ENCODE measurements at places on chromosomes 2 and 18.

DNA sequence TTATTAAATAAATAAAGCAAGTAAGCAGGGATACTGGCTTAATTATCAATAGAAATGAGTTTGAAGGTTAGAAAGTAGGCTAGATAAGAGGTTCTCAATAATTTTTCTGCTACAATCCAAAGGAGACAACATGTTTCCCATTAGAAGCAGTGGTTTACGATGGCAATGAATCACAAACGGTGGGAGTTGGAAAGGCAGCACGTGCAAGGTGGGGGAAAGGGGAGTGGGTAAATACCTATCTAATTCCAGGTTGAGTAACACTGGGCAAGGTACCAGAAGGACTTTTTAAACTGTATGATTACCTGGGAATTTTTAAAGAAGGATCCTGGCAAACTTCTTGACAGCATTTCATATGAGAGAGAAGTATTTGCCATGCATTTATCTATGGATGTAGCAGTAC, 289.9 kb downstream of the NBAS start:
- H3K36me3 ChIP-seq: peaks cover 13% of the 10 kb centered on the region
- DNase-seq: no peak
- H3K4me1 ChIP-seq: no peaks in the 10 kb centered on the region
- no peak overlapping the region for H3K4me3 ChIP-seq

DNA sequence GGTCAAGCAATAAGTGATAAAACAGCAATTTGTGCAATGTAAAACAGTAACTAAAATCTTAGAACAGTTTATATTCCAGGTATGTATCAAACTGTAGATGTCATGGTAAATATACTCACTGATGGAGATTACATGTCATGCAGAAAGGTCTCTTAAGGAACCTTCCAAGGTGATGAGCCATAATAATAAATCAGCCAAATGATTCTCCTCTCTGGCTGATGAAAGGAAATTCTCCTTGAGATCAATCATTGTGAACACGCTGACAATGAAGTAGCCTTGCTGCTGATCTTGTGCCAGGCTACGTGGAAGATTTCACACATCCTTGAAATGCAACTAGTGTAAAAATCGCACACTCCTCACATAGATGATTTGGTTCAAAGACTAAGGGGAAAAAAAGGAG, 392.5 kb upstream of the CDH7 start:
- no peaks in the 10 kb centered on the region for H3K4me1 ChIP-seq
- no peaks in the 10 kb centered on the region for H3K27me3 ChIP-seq
- H3K36me3 ChIP-seq: no peaks in the 10 kb centered on the region
- no peak overlapping the region for H3K27ac ChIP-seq

GRCh38 chr18:41331661-41332060, 623.4 kb upstream of the PIK3C3 start:
- H3K4me1 ChIP-seq: no peaks in the 10 kb centered on the region
- H3K27me3 ChIP-seq: no peaks in the 10 kb centered on the region

- no peaks in the 10 kb centered on the region for H3K27me3 ChIP-seq
- H3K36me3 ChIP-seq: no peaks in the 10 kb centered on the region
- no peak overlapping the region for H3K4me3 ChIP-seq
- no peak for DNase-seq
These were observed 21.8 kb downstream of the NDUFB3 start for GRCh38 chr2:201093573-201093972.

DNA sequence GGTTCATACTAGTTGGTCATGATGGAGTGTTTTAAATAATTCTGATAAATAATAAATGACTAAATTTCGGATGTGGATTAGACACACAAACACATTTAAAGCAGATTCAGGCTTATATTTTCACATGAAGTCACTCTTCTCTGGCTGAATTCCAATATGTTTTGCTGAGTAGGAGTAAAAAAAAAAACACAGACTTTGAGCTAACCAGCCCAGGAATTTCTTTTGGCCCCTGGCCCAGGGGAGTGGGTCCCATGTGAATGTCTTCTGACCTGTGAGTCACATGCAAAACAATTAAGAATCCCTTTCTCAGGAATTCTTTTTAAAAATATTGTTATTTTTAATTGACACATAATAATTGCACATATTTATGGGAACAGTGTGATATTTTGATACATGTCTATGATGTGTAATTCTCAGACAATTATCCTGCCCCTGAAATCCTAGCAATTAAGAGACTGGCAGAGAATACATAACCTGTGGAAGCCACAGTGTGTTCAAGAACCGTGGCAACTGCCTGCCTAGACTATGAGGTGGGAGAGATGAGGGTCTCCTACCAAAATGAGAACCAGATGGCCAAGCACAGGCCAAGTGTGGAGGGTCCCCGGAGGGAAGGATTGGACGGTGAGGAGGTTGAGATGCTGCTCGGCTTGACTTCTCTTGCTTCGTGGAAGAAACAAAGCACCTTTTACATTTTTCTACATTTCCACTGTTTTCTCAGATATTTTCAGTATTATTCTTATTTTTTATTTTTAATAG, 236.4 kb downstream of the PIEZO2 start:
- H3K36me3 ChIP-seq: no peaks in the 10 kb centered on the region
- no peaks in the 10 kb centered on the region for H3K27me3 ChIP-seq
- no peak for DNase-seq

GRCh38 chr2:100004959-100005387, 137.4 kb downstream of the AFF3 start:
- no peaks in the 10 kb centered on the region for H3K36me3 ChIP-seq
- H3K27me3 ChIP-seq: no peaks in the 10 kb centered on the region
- H3K4me1 ChIP-seq: no peaks in the 10 kb centered on the region
- no peak overlapping the region for H3K4me3 ChIP-seq
- H3K27ac ChIP-seq: no peak overlapping the region

- H3K27me3 ChIP-seq: no peaks in the 10 kb centered on the region
- no peak for DNase-seq
- no peak overlapping the region for H3K4me3 ChIP-seq
- no peak overlapping the region for H3K27ac ChIP-seq
- no peaks in the 10 kb centered on the region for H3K4me1 ChIP-seq
These were observed 9.6 kb upstream of the GIGYF2 start for GRCh38 chr2:232687382-232688160.

- peaks cover 3% of the 10 kb centered on the region for H3K4me1 ChIP-seq
- H3K4me3 ChIP-seq: no peak overlapping the region
- H3K27me3 ChIP-seq: peaks cover 31% of the 10 kb centered on the region
These were observed 1.2 kb downstream of the CNGA3 start for GRCh38 chr2:98347298-98348065.

All from effector memory CD4-positive, alpha-beta T cell (primary cell).